ENCODE measurements at places on chromosomes 12 and 14.

- DNase-seq, result no peak
Measured at GRCh38 chr12:4505376-4505986, 33.2 kb upstream of the RAD51AP1 start.

DNA sequence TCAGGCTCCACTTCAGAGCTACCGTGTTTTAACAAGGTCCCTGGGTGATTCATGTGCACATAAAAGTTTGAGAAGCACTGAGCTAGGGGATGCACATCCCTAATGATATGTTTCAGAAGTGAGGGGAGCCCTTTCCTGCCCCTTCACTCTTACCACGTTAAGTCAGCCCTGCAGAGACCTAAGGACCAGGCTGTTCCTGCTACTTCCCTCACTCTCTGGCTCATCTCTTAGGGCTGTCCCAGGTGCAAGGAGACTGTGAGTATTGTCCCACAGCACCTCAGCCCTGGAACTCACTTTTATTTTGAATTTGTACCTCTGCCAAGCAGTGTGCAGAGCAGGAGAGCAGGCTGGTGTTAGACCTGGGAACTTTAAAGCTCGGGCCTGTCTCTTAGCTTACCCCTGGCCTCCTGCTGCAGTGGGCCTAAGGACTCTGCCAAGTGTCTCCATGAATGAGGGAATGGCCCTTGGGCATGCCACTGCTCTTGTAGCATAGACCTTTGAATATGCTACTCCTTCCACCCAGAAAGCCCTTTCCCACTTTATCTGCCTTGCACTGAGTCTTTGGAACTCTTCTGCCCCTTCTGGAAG, 11.0 kb upstream of the SUSD6 start:
- DNase-seq, result no peak

- no peak for DNase-seq
Measured at GRCh38 chr12:123928274-123928865, 44.3 kb downstream of the CCDC92 start.

DNA sequence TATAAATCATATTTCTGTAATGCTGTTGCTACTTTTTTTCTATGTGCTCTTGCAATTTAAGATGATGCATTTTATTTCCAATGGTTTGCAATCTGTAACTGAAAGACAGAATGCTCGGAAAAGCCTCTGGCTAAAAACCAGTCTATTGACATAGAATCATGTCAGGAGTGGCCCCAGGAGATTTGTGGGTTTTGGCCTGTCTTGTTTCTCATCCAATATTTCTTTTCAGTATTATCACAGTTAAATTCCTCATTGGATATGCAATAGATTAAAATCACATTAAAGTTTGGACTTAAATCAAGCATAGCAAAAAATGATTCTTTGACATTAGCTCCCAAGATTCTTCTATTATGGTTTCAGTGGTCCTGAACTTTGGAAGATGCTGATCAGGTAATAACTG, 19.1 kb upstream of the SLC38A2 start:
- no peak for DNase-seq

DNA sequence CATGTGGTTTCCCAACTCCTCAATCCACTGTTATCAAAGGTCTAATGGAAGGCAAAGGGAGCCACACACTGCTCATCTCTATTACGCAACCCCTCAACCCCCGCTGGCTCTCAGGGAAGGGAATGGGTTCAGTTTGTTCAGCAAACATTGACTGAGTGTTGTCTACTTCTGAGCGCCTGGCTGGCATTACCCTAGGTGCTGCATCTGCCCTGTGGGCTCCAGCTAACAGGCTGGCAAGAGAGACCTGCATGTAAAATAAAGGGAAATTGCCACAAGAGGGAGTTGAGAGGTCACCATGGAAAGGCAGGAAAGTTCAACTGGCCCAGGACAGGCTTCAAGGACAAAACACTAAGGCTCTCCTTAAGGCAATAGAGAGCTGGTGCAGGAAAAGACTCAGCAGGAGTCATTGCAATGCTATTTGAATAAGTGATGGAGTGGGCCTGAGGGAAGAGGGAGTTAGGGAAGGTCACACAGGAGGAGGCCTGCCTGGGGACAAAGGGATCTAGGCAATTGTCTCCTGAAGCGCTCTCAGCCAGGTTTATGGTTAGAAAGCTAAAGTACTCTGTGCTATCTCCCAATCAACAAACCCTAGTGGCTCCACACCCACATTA, 5.5 kb upstream of the ZNF740 start:
- DNase-seq, result no peak

DNA sequence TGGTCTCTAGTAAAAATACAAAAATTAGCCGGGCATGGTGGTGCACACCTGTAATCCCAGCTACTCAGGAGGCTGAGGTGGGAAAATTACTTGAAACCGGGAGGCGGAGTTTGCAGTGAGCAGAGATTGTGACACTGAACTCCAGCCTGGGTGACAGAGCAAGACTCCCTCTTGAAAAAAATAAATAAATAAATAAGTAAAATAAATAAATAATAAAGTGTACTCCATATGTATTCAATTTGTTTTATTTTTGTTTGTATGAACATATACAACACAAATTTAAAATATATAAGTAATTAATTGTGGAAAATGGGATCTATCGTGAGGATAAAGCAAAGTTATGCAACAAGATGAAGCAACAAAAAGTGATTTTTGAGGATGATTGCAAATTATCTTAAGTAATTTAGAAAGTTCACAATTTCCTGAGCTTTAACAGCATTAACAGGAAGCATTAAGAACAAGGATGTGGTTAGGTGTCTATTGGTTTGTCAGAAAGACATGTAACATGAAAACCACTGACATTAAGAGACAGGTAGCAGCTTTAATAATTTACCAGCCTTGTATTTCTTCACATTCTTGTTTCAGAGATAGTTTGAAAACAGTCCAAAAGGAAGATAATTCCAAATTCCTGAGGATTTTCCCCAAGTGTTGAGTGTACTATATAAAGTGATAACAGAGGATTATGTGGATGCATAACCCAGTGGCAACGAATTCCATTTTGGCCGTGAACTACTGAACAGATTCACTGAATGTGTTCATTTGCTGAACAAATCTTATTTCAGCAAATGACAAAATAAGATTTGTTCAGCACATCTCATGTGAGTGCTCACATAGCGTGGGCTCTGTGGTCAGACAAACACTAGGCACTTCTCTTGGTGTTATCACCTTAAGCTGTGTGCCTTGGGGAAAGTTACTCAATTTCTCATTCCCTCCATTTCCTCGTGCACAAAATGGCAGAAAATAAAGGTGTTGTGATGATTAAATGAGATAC, 68.6 kb upstream of the RESF1 start:
- DNase-seq, result no peak

DNA sequence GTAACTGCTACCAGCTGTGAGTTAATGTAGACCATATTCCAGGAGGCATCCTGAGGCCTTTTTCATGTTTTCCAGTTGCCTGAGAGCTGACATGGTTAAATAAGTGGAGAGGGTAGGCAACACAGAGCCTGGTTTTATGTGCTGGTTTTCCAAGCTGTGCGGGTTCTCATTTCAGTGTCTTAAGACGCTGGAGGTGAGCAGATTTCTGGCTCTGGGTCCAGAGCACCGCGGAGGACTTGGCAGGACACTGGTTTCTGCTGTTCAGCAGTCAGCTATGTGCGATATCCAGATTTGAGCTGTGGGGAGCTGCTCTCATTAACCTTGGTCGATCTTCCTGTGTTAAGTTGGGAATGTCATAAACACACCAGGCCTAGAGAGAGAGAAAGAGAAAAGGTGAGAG, 680.8 kb downstream of the BCL11B start:
- DNase-seq, result no peak

DNA sequence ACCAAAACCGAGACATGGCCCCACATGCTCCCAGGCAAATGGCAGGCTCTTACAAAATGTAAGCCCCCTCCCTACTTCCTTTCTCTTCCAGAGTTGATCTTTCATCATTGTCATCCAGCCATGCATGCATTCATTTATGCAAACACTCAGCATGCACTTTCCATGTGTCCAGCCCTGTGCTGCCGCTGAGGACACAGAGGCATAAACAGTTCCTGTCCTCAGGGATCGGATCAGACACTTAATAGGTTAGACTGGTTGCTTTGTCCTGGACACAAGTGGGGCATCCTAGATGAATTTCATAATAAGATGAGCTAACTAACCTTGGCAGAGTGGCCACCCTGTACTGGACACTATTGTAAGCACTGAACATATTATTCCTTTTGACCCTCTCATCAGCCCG, 23.1 kb downstream of the PRIMA1 start:
- no peak for DNase-seq

DNA sequence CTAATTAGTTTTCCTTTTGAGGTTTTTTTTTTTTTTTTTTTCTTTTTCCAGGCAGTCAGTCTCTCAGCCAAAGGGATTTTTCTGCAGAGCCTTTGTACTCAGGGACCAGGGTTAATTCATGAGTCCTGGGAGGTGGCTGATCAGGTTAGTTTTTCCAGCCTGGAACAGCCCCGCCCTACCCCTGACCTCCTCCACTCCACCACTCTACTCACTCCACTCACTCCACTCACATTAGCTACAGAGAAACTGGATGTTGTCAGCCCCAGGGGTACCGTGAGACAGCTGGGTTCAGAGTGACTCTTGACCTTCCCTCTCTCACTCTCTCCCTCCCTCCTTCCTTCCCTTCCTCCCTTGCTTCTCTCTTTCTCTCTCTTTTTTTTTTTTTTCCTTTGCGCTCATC, 161.0 kb downstream of the CRADD start:
- no peak for DNase-seq

GRCh38 chr14:33857650-33858049, 93.2 kb downstream of the EGLN3 start:
- DNase-seq, result no peak

GRCh38 chr12:95857799-95858198, 953 bp upstream of the SNRPF start:
- DNase-seq, result no peak

- no peak for DNase-seq
Measured at GRCh38 chr14:26217778-26218177, 380.1 kb downstream of the NOVA1 start.

DNA sequence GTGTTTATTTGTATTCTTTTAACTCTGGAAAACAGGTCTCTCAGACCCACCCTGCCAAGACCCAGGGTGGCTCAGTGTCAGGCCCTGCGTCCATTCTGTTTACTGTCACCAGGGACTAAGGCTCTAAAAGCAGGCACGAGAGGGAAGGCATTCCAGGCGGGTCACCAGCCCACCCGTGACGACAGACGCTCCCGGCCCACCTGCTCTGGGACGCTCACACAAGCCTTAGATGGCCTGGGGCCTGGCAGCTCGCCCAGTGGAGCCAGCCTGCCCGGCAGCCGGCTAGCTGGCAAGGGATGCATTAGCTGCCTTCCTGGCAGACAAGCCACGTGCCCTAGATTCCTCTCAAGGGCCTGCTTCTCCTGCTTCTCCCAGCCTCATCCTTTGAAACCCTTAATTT, 9.2 kb upstream of the NUAK1 start:
- DNase-seq, result peak; percentile 35

DNA sequence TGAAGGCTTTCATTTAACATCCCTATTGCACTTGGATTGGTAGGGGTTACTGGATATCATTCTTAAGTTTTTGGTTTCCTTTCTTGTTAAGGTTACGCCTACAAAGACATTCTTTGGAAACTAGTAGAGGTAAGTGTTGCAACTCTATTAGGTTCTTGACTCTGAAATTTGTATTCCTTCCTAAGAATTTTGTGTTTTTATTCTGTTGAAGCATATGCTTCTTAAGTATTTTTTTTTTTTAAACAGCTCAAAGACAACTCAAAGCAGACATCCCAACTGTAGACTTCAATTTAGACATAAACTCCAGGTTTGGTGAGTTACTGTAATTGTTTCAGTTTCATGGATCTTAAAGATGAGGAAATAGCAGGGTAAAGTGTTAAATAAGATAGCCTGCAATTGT, 1.1 kb upstream of the RBMS2 start:
- DNase-seq, result no peak

- no peak for DNase-seq
Measured at GRCh38 chr12:129964826-129965457, 61.1 kb upstream of the TMEM132D start.

- DNase-seq, result no peak
Measured at GRCh38 chr14:88934351-88934806, 109.9 kb downstream of the TTC8 start.

DNA sequence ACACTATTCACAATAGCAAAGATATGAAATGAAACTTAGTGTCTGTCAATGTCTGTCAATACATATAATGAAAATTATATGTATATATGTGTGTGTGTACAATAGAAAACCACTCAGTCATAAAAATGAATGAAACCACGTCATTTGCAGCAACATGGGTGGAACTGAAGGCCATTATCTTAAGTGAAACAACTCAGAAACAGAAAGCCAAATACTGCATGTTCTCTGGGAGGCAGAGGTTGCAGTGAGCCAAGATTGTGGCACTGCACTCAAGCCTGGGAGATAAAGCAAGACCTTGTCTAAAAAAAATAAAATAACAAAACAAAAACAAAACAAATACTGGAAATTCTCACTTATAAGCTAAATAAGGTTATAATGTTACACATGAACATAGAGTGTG, 16.7 kb upstream of the E2F7 start:
- DNase-seq, result no peak

DNA sequence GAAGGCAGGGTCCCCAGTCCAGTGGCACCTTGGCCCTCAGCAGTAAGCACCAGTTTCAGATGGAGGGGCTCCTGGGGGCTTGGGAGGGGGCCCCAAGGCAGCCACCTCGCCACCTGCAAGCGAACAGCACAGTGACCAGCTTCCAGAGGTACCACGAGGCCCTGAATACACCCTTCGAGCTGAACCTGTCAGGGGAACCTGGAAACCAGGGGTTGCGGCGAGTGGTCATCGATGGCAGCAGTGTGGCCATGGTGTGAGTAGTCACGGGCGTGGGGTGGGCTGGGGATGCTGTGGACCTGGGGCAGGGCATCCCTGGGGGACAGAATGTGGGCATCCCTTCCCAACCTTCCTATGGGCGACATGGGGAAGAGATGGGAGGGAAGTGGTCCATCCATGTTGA, 11.2 kb downstream of the NYNRIN start:
- no peak for DNase-seq

GRCh38 chr14:94129758-94130414, 482 bp upstream of the IFI27L2 start:
- no peak for DNase-seq

DNA sequence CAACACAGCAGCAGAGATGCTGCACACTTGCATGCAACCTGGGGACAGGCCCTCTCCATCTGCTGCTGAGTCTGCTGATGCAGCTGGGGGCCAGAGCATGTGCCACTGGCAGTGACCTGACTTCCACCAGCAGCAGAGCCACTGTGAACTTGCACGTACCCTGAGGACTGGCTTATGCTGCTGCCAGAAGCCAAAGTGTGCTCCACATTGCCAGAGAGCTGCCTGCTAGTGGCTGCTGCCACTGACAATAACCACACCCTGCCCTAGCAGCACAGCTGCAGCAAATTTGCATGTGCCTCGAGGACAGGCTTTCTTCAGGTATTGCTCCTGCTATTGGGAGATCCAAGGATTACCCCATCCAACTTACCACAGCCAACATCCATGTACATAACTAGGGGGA, 4.5 kb upstream of the PRR4 start:
- no peak for DNase-seq

GRCh38 chr12:29702972-29703371, 80.8 kb downstream of the TMTC1 start:
- no peak for DNase-seq

DNA sequence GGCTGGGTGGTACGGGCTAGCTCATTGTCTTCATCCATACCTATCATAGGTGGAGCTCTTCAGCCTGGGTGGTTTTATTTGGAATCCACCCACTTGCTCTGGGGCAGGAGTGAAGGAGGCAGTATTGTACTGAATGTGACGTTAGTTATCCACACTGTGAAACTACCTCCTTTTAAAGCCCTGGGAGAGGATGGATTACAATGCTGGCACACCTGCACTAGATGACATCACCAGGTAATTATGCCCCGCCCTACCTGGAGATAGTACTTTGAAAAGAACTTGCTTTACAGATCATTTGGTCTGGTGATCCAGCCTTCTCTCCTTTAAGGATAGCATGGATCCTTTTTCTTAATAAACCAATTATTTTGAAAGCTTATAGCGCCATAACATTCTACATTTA, 78.0 kb downstream of the B4GALNT3 start:
- no peak for DNase-seq

All from hippocampal formation (tissue), 2 donors.